ENCODE measurements at places on chromosomes 2 and 18. TPM values are rescaled to one million over a fixed set of nuclear protein-coding genes. Genes with fewer than 3 reads are reported as not detected.

RFTN2 gene
- total RNA-seq = 14.4 TPM

TFCP2L1 gene
- 0.28 TPM for total RNA-seq

EN1 gene
- not detected for total RNA-seq

HRH4 gene
- total RNA-seq = 0.19 TPM

SERPINB12 gene
- total RNA-seq = not detected
